ENCODE measurements at places on chromosomes 1 and 21. TPM values are rescaled to one million over a fixed set of nuclear protein-coding genes. Genes with fewer than 3 reads are reported as not detected.

The CRABP2 gene
- 2.4 TPM for total RNA-seq

The LRRC3 gene
- 5.8 TPM for total RNA-seq

The LCE1B gene
- total RNA-seq, result not detected

The GUCA2A gene
- not detected for total RNA-seq

The TCP10L gene
- total RNA-seq, result 31.0 TPM

The CXADR gene
- 54.9 TPM for total RNA-seq

The TGFB2 gene
- total RNA-seq, result 2.0 TPM

The B3GALT2 gene
- 64.6 TPM for total RNA-seq

The TSACC gene
- not detected for total RNA-seq

The CD160 gene
- not detected for total RNA-seq

The FOXO6 gene
- total RNA-seq, result 11.7 TPM

The PDZK1 gene
- total RNA-seq, result 1.7 TPM

The GBP5 gene
- not detected for total RNA-seq

The SPRR1A gene
- total RNA-seq, result not detected

The RCSD1 gene
- not detected for total RNA-seq

The PTPN7 gene
- not detected for total RNA-seq

The NECAP2 gene
- total RNA-seq, result 37.8 TPM

The APCS gene
- total RNA-seq, result not detected

The LCE1C gene
- total RNA-seq, result not detected

The SPRR4 gene
- not detected for total RNA-seq

The PPM1J gene
- 0.69 TPM for total RNA-seq

The KIRREL1 gene
- total RNA-seq, result 8.1 TPM

The FAM3B gene
- not detected for total RNA-seq

The GBP4 gene
- total RNA-seq, result not detected

The CGN gene
- total RNA-seq, result 2.0 TPM

The SPATA46 gene
- total RNA-seq, result not detected

The FAM151A gene
- total RNA-seq, result not detected

The ACTN2 gene
- total RNA-seq, result 2.7 TPM

The CIART gene
- total RNA-seq, result 4.7 TPM

The LELP1 gene
- total RNA-seq, result not detected

The YARS1 gene
- total RNA-seq, result 197 TPM

The CD247 gene
- total RNA-seq, result not detected

The OR10Z1 gene
- total RNA-seq, result not detected

The TCHH gene
- 0.49 TPM for total RNA-seq

The UHMK1 gene
- total RNA-seq, result 19.4 TPM

The WNT4 gene
- not detected for total RNA-seq

The C1orf74 gene
- total RNA-seq, result 2.3 TPM

The GJC2 gene
- 3.0 TPM for total RNA-seq

The ADAM30 gene
- not detected for total RNA-seq

The AK5 gene
- 0.91 TPM for total RNA-seq

The RNU1-4 gene
- total RNA-seq, result 3,598 TPM

The FAM177B gene
- not detected for total RNA-seq

The RNF186 gene
- total RNA-seq, result not detected

The SNRNP40 gene
- total RNA-seq, result 68.0 TPM

The CRTC2 gene
- 47.3 TPM for total RNA-seq

The VWA5B1 gene
- total RNA-seq, result 0.10 TPM

The CYP2J2 gene
- total RNA-seq, result not detected

The PAQR6 gene
- total RNA-seq, result 10.8 TPM

The BARHL2 gene
- 0.27 TPM for total RNA-seq

The FHAD1 gene
- total RNA-seq, result not detected
